ENCODE measurements at places on chromosomes 3 and 15.
A peak's percentile ranks its signal among the peaks of the same experiment; 100 is the strongest.

- no peak for DNase-seq
These were observed 8.9 kb upstream of the IDH3A start for GRCh38 chr15:78140292-78140691.

DNA sequence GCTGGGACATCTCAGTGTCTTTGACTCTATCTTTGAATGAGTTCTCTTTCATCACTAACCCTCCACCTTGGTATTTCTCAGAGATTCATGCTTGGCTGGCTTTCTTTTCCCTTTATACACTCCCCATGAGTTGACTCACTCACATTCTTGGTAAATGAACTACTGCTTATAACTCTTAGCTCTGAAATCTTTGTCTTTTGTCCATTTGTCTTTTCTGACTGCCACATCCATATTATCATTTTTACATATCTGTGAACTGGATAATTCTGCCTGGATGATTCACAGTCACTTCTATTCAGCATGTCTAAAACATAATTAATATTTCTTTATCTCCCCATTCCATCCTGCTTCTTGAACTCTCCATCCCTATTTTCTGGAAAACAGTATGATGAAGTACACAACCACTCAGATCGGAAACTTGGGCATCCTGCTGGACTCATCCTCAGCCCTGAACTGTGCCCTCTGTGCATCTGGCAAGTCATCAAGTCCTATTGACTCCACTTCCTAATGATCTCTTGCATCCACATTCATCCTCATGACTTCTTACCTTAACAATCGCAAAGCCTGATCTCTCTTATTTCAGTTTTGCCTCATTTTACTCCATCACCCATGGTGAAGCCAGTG, 66.9 kb downstream of the KCNAB1 start:
- no peak for DNase-seq

- DNase-seq, result peak; percentile 63
These were observed 57.5 kb upstream of the SIN3A start for GRCh38 chr15:75508840-75509532.

GRCh38 chr3:45795509-45795881, 841 bp downstream of the SLC6A20 start:
- DNase-seq, result no peak
